ENCODE measurements at places on chromosomes 4 and X. TPM values are rescaled to one million over a fixed set of nuclear protein-coding genes. Genes with fewer than 3 reads are reported as not detected.

GRCh38 chrX:87518504-87518903 lies 902 bp downstream of the KLHL4 start:
- H3K36me3 ChIP-seq, result no peaks in the 10 kb centered on the region
- H3K27ac ChIP-seq, result no peak overlapping the region
- no peak for DNase-seq
- no peak overlapping the region for H3K4me3 ChIP-seq

DNA sequence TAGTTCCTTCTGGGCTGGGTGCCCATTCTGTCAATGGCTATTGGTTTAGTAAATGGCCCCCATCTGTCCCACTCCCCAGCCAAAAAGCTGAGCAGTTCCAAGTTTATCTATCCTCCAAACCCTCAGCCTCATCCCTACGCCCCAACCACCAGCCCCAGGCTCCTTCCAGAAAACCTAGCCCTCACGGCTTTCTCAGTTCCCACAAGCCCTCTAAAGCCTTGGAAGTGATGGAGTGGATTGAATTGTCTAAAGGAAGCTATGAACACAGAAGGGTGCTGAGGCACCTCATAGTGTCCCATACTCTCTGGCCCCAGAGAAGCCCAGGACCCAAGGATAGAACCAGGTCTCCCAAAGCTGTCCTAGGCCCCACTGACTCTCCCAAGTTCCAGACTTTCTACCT lies 75.6 kb upstream of the EFNB1 start:
- no peaks in the 10 kb centered on the region for H3K36me3 ChIP-seq
- no peaks in the 10 kb centered on the region for H3K27me3 ChIP-seq
- no peaks in the 10 kb centered on the region for H3K4me1 ChIP-seq
- no peak overlapping the region for H3K4me3 ChIP-seq
- H3K27ac ChIP-seq, result no peak overlapping the region
- no peak for DNase-seq

DNA sequence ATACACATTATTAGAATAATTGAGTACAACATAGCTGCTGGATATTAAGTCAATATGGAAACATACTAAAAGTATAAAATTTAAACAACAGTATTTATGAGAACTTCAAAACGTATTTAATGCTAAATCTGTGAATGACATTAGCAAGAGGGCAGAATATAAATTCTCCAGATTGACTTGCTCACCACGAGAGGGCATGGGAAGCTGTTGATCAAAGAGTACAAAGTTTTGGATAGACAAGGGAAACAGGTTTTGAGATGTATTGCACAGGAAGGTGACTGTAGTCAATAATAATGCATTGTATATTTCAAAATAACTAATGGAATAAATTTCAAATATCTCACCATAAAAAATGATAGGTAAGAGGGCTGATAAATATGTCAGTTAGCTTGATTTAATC lies 768.2 kb downstream of the CENPC start:
- H3K4me3 ChIP-seq, result no peak overlapping the region
- H3K4me1 ChIP-seq, result no peaks in the 10 kb centered on the region
- no peaks in the 10 kb centered on the region for H3K36me3 ChIP-seq
- H3K27me3 ChIP-seq, result no peaks in the 10 kb centered on the region
- DNase-seq, result no peak

- H3K27me3 ChIP-seq, result peaks cover 6% of the 10 kb centered on the region
- H3K4me1 ChIP-seq, result no peaks in the 10 kb centered on the region
- no peak overlapping the region for H3K27ac ChIP-seq
- no peak overlapping the region for H3K4me3 ChIP-seq
These were observed 147.3 kb downstream of the CORIN start for GRCh38 chr4:47690611-47691010.

DNA sequence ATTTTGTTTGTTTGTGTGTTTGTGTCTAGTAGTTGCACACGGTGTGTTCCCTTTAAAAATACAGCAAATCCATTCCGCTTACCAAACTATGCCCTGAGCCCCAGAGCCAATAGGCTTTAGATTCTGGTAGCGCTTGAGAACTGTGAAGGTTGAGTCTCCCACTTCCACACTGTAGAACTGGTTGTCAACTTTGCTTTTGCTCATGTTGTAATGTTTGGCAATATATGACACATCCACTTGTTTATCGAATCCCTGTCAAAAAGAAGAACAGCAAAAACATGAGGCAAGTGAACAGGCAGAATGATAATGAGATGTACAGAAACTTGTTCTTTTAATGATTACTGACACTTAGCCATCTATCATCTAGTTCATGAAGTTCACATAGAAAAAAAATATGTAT lies 200.6 kb downstream of the MAPK10 start:
- H3K27ac ChIP-seq, result no peak overlapping the region
- H3K4me1 ChIP-seq, result no peaks in the 10 kb centered on the region
- H3K4me3 ChIP-seq, result no peak overlapping the region
- no peaks in the 10 kb centered on the region for H3K36me3 ChIP-seq
- DNase-seq, result no peak
- peaks cover 3% of the 10 kb centered on the region for H3K27me3 ChIP-seq

GRCh38 chr4:38366997-38367396 lies 297.0 kb upstream of the KLF3 start:
- H3K27me3 ChIP-seq, result no peaks in the 10 kb centered on the region
- no peaks in the 10 kb centered on the region for H3K36me3 ChIP-seq
- H3K4me3 ChIP-seq, result no peak overlapping the region
- H3K4me1 ChIP-seq, result peaks cover 29% of the 10 kb centered on the region
- no peak overlapping the region for H3K27ac ChIP-seq

- H3K4me1 ChIP-seq, result peaks cover 5% of the 10 kb centered on the region
- peaks cover 10% of the 10 kb centered on the region for H3K36me3 ChIP-seq
These were observed 139.5 kb downstream of the RAPGEF2 start for GRCh38 chr4:159242427-159242826.

GRCh38 chr4:154744341-154744926 lies 634 bp downstream of the LRAT start:
- H3K27ac ChIP-seq, result no peak overlapping the region
- peak overlapping the region; percentile 75 for H3K4me3 ChIP-seq
- DNase-seq, result no peak
- H3K4me1 ChIP-seq, result peaks cover 12% of the 10 kb centered on the region
- H3K36me3 ChIP-seq, result no peaks in the 10 kb centered on the region

DNA sequence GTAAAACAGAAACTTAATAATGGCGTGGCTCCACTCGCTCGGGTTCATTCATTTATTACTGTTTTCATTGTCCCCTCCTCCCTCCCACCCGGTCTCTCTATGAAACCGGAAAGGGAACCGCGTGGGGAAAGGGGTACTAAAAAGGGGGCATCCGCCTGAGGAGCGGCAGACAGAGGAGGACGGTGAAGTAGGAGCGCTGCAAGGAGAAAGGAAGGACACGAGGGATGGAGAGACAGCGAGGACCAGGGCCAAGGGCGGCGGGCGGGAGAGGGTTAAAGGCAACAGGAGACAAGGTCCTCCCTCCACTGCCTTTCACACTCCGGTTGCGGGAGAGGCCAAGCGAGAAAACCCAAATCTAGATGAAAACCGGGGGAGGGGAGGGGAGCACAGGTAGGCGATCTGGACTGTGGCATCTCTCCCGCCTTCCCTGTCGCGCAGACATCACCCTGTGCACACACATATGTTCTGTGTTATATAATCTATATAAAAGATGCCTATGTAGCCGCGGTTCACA lies 829 bp downstream of the ELOVL6 start:
- peaks cover 3% of the 10 kb centered on the region for H3K27me3 ChIP-seq
- H3K4me1 ChIP-seq, result peaks cover 26% of the 10 kb centered on the region
- peak; percentile 69 for DNase-seq
- H3K4me3 ChIP-seq, result peak overlapping the region; percentile 91
- H3K27ac ChIP-seq, result peak overlapping the region; percentile 96

- no peak overlapping the region for H3K27ac ChIP-seq
- peaks cover 35% of the 10 kb centered on the region for H3K27me3 ChIP-seq
- H3K4me3 ChIP-seq, result no peak overlapping the region
- H3K4me1 ChIP-seq, result no peaks in the 10 kb centered on the region
These were observed 61.3 kb downstream of the ENPP6 start for GRCh38 chr4:184156163-184156920.

DNA sequence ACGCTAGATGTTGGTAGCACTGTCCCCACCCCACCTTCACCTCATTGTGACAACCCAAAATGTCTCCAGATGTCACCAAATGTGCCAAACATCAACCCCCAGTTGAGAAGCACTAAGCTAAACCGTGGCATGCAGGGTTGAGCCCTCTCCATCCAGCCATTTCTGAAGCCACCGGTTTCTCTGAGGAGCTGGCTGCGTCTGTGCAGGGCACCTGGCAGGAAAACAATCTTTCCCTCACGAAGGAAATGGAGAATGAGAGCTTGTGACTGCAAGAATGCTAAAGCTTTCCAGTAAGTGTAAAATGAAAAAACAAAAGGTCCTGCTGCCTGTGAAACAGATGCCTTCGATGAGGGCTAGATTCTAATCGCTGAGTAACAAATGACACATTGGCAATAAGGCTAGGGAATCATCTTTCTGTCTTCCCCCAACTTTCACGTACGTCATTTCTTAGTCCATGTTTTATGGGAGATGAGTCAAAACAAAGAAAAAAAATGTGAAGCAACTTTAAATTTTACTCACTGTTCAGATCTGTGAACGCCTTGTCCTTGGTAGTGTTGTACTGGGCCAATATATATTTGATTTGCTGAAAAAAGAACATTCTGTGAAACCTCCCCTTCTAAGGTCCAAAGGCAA lies 59.9 kb downstream of the PROM1 start:
- H3K4me3 ChIP-seq, result no peak overlapping the region
- H3K36me3 ChIP-seq, result no peaks in the 10 kb centered on the region
- H3K4me1 ChIP-seq, result no peaks in the 10 kb centered on the region
- H3K27me3 ChIP-seq, result peaks cover 5% of the 10 kb centered on the region
- no peak for DNase-seq

DNA sequence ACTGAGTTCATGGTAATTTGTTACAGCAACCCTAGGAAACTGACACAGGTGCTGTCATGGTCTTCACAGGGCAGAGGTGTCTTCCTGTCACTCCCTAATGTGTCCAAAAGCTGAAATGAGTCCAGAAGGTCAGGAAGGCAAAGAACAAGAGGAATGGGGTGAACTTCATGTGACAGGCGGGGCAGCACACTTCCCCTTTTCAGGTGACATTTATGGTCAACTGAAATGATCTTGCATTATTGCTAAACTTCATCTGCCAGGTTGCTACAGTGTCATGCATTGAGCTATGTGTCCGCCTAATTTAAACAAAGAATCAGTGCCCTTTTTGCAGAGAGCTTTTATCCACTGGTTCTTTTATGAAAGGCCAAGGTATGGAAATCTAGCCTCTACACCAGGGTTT lies 15.9 kb upstream of the CCDC149 start:
- H3K36me3 ChIP-seq, result no peaks in the 10 kb centered on the region
- no peaks in the 10 kb centered on the region for H3K4me1 ChIP-seq
- no peak overlapping the region for H3K4me3 ChIP-seq
- peaks cover 8% of the 10 kb centered on the region for H3K27me3 ChIP-seq

- peaks cover 4% of the 10 kb centered on the region for H3K36me3 ChIP-seq
- H3K27me3 ChIP-seq, result no peaks in the 10 kb centered on the region
- H3K27ac ChIP-seq, result no peak overlapping the region
- no peak overlapping the region for H3K4me3 ChIP-seq
These were observed 55.9 kb downstream of the FGFBP1 start for GRCh38 chr4:15882675-15883086.

GRCh38 chr4:160175064-160175643 lies 1072.3 kb downstream of the RAPGEF2 start:
- no peak overlapping the region for H3K27ac ChIP-seq
- no peak for DNase-seq
- no peaks in the 10 kb centered on the region for H3K36me3 ChIP-seq
- no peaks in the 10 kb centered on the region for H3K27me3 ChIP-seq

GRCh38 chr4:11912886-11913285 lies 484.2 kb upstream of the HS3ST1 start:
- no peak overlapping the region for H3K4me3 ChIP-seq
- no peaks in the 10 kb centered on the region for H3K4me1 ChIP-seq
- DNase-seq, result no peak
- no peaks in the 10 kb centered on the region for H3K27me3 ChIP-seq

GRCh38 chr4:147509386-147509785 lies 28.5 kb downstream of the EDNRA start:
- H3K27me3 ChIP-seq, result peaks cover under 1% of the 10 kb centered on the region
- no peak for DNase-seq
- no peak overlapping the region for H3K4me3 ChIP-seq
- H3K27ac ChIP-seq, result no peak overlapping the region
- no peaks in the 10 kb centered on the region for H3K4me1 ChIP-seq
- H3K36me3 ChIP-seq, result no peaks in the 10 kb centered on the region

GRCh38 chr4:24794916-24795665 lies at the start of gene SOD3:
Gene SOD3, plus strand, starts transcription at chr4:24795573. Its CDS starts 3,949 bp downstream, at chr4:24799522.
- no peaks in the 10 kb centered on the region for H3K36me3 ChIP-seq
- H3K4me1 ChIP-seq, result no peaks in the 10 kb centered on the region
- H3K27ac ChIP-seq, result no peak within 1 kb of the TSS
- no peak within 1 kb of the TSS for H3K4me3 ChIP-seq
- DNase-seq, result no peak

DNA sequence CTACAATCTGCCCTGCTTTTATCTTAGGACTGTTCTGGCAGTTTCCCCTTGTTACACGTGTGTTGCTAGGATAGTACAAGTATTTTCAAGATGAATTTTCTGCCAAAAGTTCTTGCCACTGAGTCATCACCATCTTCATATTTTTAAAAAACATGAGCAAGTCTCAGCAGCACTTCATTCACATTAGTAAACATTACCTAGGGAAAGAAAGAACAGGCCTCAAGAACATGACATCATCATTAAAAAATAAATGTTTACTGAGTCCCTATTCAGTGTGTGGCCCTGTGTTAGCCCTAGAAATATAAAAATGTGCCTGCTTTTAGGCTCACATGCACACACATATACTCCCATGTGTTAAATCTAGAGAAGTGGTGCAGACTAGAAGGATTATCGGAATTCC lies 18.7 kb upstream of the GPC3 start:
- peaks cover 5% of the 10 kb centered on the region for H3K27me3 ChIP-seq
- no peaks in the 10 kb centered on the region for H3K36me3 ChIP-seq
- no peak overlapping the region for H3K4me3 ChIP-seq

GRCh38 chrX:113726466-113726865 lies 857.4 kb upstream of the HTR2C start:
- no peaks in the 10 kb centered on the region for H3K36me3 ChIP-seq
- no peak for DNase-seq
- no peak overlapping the region for H3K4me3 ChIP-seq
- H3K27me3 ChIP-seq, result no peaks in the 10 kb centered on the region
- no peaks in the 10 kb centered on the region for H3K4me1 ChIP-seq

GRCh38 chr4:3449047-3449573 lies 7.3 kb downstream of the HGFAC start:
- H3K4me1 ChIP-seq, result no peaks in the 10 kb centered on the region
- H3K27ac ChIP-seq, result no peak overlapping the region
- H3K4me3 ChIP-seq, result no peak overlapping the region
- H3K36me3 ChIP-seq, result no peaks in the 10 kb centered on the region

Gene APOOL
- 22.2 TPM for total RNA-seq

Gene RLIM
- total RNA-seq, result 44.6 TPM

Gene KIAA1210
- total RNA-seq, result not detected

Gene PHEX
- 22.4 TPM for total RNA-seq

Gene CENPE
- total RNA-seq, result 34.2 TPM

Gene ETDB
- total RNA-seq, result not detected

Gene BEND2
- not detected for total RNA-seq

Gene MSANTD1
- 0.37 TPM for total RNA-seq

Gene HERC5
- 12.2 TPM for total RNA-seq

Gene PCGF3
- 19.7 TPM for total RNA-seq

Gene CLDN22
- total RNA-seq, result not detected

Data from activated naive CD8-positive, alpha-beta T cell treated with anti-CD3 and anti-CD28 coated beads for 36 hours (primary cell).